CD4-positive, alpha-beta memory T cell (primary cell): ENCODE measurements at places on chromosomes 12 and 14.

DNA sequence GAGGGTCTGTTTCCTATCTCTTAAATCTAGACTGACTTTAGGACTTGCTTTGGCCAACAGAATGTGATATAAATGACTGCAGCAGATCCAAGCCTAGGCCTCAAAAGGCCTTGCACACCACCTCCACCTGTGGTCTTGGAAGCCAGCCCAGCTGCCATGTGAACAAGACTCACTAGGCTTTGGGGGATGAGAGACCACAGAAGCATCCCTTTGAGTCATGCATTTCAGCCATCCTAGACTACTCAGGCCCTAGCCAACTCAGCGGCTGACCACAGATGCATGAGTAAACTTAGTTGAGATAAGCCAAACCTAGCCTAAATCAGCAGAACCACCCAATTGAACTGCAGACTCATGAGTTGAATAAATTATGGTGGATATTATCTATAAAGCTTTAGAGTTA, 87.7 kb downstream of the KCNH5 start:
- no peak for DNase-seq

GRCh38 chr12:102873077-102873476, 44.0 kb downstream of the PAH start:
- DNase-seq, result no peak

DNA sequence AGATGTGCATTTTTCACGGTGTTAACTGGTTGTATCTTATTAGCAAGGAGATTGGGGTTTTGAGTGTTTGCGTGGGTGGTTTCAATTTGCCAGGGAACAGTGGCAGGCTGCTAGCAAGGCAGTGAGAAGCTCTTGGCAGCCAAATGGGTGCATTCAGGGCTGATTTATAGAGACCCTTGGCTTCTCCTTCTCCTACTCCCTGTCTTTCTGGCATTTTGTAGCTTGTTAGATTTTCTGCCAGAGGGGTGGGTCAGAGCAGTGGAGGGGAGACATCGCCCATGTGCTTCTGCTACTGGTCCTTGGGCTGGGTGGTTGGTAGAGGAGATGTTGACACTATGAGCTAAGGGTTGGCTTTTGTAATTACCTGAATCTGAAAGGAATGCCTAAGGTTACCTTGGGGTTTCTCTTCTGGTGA, 9.6 kb downstream of the CALM1 start:
- no peak for DNase-seq

- DNase-seq, result no peak
Measured at GRCh38 chr12:90042920-90043641, 334.4 kb upstream of the ATP2B1 start.

- DNase-seq, result peak; percentile 68
Measured at GRCh38 chr12:1117970-1118563, 127.0 kb downstream of the ERC1 start.

DNA sequence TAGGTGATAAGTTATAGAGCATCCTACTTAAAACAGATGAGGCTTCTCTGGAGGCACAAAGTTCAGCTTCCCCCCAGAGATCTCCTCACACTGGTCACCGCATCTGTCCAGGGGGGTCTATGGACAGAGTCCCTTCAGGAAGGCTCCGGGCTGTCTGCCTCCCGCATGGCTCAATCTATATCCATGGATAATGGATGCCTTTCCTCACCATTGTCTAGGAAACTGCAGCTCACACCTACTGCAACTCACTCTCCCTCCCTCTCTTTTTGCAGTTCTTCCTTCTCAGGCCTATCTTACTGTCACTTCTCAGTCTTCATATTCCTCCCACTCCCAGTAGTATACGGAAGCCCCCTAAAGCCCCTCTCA, 100.6 kb upstream of the BCL2L14 start:
- no peak for DNase-seq

DNA sequence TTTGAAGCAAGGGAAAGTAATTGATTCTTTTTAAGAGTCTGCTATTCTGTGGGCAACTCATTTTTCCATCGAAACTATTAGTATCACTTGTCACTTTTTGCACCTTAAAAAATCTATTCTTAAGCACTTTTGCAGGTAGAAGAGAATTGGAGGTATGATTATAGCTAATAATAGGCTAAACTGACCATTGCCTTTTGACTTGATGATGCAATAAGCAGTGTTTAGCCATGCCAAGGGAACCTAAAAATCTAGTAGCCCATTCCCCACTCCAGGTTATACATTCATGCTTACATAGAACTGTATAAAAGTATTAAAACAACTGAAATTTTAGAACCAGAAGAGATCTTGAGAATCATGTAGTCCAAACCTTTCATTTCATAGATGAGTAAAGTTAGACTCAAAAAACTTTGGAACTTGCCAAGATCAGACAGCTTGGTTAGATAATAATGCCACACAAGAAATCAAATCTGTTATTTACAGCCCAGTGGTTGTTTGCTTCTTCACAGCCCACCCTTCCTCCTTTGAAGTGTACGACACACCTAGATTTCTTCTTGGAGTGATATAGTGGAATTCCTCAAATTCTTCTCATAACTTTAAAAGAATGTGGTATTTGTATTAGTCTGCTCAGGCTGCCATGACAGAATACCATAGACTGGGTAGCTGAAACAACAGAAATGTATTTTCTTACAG, 21.7 kb upstream of the GARIN2 start:
- DNase-seq, result no peak

DNA sequence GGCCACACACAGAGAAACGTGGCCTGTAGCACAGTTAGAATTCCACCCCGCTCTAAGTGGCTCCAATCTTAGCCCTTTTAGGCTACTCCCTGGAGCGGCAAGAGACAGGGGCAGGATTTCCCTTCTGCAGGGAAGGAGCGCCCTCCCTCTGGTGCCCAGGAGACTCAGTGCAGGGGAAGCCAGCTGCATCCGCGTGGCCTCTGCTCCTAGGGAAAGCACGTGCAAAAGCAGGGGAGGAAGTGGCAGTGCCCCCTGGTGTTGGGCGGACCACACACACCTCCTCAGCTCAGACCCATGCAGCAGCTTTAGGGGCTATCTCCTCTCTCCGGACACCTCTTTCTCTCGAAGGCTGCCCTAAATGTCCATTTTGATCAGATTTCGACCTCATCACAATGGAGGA, 50.0 kb downstream of the SPRING1 start:
- no peak for DNase-seq

GRCh38 chr12:52606581-52607218, 5.4 kb upstream of the KRT72 start:
- no peak for DNase-seq

DNA sequence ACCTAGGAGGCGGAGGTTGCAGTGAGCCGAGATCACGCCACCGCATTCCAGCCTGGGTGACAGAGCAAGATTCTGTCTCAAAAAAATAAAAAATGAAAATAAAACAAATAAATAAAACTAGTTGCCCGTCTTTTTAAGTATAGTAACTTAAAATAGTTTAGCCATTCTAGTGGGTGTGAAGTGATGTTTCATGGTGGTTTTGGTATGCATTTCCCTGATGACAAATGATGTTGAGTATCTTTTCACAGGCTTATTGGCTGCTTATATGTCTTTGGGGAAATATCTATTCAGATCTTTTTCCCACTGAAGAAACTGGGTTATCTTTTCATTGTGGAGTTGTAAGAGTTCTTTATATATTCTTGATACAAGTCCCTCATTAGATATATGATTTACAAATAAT, 102.4 kb upstream of the METAP2 start:
- no peak for DNase-seq

DNA sequence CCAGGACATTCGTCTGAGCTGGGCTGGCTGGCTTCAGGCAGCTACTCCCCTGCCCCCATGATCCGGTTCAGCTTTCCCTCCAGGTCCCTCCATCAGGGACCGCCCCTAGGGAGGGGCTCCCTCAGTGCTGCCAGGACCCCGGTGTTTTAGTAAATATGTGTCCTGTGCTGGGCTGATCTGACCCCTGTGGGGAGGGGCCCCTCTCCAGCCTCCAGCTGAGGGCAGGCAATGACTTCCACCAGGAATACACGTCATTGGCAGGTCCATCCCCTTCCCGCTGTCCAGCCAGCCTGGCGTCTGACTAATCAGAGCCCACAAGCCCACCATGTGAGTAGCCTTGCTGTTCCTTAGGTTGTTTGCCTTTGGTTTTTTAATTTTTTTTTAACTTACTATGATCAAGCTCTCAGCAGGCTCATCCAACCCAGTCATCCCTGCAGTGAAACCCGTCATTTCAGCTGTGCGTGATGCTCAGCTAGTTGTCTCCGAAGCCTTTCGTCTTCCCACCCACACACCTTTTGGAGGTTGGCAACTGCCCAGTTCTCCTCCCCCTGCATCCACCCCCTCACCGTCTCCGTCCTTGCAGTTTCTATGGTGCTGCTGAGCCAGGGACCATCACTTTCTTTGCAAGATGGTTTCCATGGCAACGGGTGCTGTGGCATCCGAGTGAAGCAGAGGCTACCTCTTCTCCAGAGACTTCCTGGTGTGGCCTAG, 16.0 kb upstream of the SERPINA4 start:
- DNase-seq, result no peak

DNA sequence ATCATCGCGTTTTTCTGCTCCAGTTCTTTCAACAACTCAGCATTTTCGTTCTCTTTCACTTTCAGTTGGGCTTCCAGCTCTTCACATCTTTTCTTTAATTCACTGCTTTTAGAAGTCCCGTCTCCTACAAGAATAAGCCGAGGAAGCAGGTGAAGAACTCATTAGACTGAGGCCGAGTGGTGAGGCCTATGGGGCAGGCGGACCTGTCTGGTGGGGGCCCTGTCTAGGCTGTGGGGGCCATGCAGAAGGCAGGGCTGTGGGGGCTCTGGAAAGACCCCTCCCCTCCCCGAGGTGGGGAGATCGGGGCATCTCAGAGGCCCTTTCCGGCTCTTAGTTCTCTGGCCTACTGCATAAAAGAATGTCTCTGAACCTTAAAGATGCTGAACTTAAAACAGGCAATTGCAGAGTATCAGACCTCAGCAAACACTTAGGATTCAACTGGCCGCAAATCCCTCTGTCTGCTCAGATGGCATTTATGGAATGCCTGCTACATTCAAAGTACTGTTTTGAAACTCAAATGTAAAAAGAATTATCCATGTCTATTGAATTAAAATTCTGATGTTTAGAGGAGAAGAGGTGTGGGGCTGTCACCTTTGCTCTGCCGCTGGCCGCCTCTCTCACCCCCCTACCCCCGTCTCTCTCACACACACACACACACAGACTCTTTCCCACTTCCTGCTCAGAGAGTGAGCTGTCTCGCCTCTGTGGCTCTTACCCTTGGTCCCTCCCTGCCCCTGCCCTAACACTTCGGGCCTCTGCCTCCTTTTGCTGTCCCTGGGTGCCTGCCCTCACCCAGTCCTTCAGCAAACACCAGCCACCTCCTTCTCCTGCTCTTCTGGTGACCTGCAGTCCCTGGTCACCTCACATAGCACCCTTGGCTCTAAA, 34.7 kb downstream of the CCDC92 start:
- DNase-seq, result peak; percentile 58

DNA sequence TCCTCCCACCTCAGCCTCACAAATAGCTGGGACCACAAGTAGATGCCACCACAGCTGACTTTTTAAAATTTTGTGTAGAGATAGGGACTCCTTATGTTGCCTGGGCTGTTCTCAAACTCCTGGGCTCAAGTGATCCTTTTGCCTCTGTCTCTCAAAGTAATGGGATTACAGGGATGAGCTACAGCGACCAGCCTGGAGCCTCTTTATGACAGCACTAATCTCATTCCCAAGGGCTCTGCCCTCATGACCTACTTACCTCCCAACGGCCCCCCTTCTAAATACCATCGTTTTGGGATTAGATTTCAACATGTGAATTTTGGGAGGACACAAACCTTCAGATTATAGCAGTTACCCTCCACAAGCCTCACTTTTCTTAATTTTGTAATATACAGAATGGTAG, 150.6 kb upstream of the FUT8 start:
- no peak for DNase-seq

GRCh38 chr14:50524060-50524459, 8.3 kb downstream of the MAP4K5 start:
- no peak for DNase-seq

DNA sequence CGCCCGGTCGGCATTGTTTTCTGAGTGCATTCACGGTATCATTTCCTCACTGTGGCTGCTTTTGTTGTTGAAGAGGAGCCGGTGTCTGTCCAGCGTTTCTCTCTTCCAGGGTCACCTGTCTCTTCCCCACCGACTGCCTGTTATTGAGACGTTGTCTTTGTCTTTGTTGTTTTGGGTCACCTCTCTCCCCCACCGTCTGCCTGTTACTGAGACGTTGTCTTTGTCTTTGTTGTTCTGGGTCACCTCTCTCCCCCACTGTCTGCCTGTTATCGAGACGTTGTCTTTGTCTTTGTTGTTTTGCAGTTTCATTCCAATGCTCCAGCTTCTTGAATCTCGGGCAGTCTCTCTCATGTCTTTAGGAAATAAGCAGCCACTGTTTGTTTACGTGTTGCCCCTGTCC, 69.9 kb downstream of the DDX51 start:
- no peak for DNase-seq

DNA sequence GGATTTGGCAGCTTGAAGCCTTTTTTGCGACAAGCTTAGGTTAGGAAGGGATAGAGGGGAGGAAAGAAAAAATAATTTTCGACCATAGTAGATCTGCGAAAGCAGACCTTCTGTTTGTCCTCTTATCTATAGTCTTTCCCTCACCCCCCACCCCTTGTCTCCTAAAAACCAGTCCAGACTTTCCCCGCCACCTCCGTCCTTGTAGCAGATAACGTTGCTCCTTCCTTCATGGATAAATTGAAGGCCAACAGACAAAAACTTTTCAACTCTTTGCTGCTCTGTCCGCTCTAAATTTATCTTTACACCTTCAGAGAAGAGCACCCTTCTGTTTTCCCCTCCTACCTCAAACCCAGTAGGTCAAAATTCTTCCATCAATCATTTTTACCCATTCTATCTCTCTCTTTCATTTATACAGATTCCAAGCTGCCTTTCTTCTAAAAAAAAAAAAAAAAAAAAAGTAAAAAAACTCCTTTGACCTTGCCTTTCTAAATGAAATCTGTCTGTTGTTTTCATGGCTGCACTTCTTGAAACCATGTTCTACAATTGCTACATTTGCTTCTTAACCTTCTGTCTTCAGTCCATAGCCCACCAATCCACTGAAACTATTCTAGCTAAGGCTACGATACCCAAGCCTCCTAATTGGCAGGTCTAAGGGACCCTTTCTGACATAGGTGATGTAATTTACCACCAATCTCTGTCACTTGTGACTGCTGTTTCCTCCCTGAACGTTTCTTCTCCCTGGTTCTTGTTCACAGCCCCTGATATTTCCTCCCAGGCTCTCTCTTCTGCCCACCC, 11.1 kb upstream of the NEMF start:
- DNase-seq, result peak; percentile 27

GRCh38 chr12:33180918-33181317, 258.7 kb downstream of the SYT10 start:
- DNase-seq, result no peak

- DNase-seq, result peak; percentile 55
Measured at GRCh38 chr14:74038020-74038859, 19.1 kb downstream of the BBOF1 start.
